ENCODE measurements at places on chromosomes 3 and 15.

DNA sequence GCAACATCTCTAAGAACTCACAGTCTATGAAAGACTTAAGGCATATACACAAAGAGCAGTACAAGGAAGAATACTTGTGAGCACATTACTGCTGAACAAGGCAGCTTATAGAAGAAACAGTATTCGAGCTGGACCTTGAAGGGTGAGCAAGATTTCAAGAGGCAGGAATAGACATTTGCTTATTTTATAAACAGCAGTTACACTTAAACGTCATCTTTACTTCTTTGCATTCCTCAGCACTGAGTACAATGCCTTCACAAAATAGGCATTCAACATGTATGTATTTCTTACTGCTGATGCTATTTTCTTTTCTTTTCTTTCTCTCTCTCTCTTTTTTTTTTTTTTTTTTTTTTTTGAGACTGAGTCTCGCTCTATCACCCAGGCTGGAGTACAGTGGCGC, 205.8 kb downstream of the ZIC4 start:
- no peak for DNase-seq

DNA sequence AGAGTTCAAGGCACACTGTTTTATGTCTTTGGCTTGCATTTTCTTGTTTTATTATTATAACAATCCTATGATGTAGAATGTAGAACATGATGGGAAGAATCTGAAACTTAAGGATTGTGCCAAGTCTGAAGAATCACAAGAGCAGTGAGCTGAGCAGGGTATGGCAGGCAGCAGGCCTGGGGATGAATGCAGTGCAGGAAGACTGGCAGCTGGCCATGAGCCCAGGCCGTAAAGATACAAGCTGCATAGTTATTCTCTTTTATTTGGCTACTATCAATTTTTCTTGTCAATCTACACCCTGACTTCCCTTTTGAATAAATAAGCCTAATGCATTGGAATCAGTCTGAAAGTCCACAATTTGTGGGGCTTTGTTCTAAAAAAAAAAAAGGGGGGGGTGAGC, 89.6 kb upstream of the ARPP21 start:
- DNase-seq = no peak

- DNase-seq = no peak
Observed at GRCh38 chr3:148074946-148075345, 622.8 kb upstream of the AGTR1 start.

DNA sequence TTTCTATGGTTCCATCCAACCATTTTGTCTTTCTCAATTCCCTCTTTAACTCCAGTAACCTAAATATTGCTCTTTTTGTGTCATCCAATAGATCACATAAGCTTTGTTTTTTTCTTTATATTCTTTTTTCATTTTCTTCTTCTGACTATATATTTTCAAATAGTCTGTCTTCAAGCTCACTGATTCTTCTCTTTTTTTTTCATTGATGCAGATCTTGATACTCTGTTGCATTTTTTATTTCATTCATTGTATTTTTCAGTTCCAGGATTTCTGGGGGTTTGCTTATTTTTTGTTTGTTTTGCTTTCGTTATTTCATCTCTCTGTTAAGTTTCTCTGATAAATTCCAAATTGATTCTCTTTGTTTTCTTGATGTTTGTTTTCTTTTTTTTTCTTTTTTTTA, 36.2 kb downstream of the CLDN1 start:
- DNase-seq = no peak

- DNase-seq = no peak
Observed at GRCh38 chr15:65300924-65301441, 3.5 kb upstream of the RNU5B-1 start.

- DNase-seq = no peak
Observed at GRCh38 chr3:144636833-144637232, 665.2 kb downstream of the DIPK2A start.

DNA sequence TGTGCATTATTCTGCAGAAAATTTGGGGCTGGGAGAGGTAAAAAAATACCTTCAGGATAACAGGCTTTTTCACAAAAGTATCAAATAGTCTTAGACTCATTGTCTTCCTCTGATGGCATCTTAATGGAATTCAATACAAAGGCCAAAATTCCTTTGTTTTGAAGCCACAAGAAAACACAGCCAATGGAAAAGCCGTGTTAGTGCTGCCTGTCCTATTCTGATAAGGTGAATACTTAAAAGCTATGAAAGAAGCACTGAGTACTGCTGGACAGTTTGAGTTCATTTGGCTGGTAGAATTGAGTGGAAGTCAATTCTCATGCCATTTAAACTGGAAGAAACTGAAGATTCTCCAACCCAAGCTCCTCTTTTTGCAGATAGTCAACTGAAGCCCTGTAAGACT, 395.3 kb upstream of the TPRG1 start:
- no peak for DNase-seq

- DNase-seq = no peak
Observed at GRCh38 chr3:170228093-170228766, 6.0 kb downstream of the PRKCI start.

- no peak for DNase-seq
Observed at GRCh38 chr15:94536549-94536948, 305.2 kb downstream of the MCTP2 start.

DNA sequence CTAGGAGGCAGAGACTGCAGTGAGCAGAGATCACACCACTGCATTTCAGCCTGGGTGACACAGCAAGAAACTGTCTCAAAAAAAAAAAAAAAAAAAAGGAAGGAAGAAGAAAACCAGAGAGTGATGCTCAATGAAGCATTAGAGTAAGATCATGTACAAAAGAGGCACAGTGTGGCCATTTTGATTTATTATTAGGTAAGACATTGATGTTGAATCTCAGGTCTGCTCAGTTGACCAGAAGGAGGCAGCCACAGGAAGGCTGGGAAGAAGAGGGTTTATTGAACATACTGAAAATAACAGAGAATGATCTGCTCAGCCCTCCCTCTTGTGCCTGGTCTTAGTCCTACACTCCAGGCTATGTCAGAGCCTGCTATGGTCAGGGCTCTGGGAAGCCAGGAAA, 15.6 kb downstream of the LRRK1 start:
- DNase-seq = no peak

- DNase-seq = no peak
Observed at GRCh38 chr15:99744142-99744541, 10.9 kb upstream of the LYSMD4 start.

DNA sequence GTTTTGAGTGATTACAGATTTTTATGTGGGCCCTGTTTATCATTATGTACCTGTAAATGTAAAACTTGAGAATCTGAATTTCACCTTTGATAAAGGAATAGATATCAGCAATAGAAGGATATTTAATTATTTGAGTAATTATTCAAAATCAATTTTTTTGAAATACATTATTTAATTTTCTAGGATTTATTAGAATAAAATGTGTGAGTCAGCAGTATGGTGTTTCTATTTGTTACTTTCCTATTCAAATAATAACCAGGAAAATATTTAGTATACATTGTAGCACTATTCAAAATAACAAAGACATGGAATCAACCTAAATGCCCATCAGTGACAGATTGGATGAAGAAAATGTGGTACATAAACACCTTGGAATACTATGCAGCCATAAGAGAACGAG, 22.1 kb downstream of the CAPN7 start:
- DNase-seq = no peak

Measured in CD4-positive, alpha-beta T cell treated with Interleukin-21 for 1 hour (primary cell).